Stimulated activated naive CD4-positive, alpha-beta T cell (primary cell): ENCODE measurements at places on chromosomes 3 and 15.

GRCh38 chr3:169528289-169528688 lies 135.2 kb downstream of the MECOM start:
- no peak for DNase-seq

DNA sequence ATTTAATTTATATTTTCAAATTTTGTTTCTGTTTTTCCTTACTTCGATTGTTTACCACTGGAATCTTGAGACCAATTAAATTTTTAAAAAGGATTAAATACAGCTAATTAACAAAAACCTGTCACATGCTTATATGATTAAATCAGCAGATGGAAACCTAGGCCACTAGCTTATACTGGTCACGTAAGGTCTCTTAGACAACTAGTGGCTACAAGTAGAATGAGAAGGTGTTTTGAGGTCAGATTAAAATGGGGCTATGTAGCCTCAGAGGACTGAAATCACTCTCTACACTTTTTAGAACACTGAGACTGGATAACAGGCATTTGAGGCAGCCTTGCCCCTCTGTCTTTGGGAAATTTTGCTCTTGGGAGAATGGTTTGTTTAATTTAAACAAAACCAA lies 246.5 kb upstream of the ONECUT1 start:
- DNase-seq = no peak

GRCh38 chr3:69777582-69777967 lies 38.3 kb downstream of the MITF start:
- no peak for DNase-seq

GRCh38 chr3:133884887-133885711 lies 10.6 kb downstream of the RAB6B start:
- no peak for DNase-seq

DNA sequence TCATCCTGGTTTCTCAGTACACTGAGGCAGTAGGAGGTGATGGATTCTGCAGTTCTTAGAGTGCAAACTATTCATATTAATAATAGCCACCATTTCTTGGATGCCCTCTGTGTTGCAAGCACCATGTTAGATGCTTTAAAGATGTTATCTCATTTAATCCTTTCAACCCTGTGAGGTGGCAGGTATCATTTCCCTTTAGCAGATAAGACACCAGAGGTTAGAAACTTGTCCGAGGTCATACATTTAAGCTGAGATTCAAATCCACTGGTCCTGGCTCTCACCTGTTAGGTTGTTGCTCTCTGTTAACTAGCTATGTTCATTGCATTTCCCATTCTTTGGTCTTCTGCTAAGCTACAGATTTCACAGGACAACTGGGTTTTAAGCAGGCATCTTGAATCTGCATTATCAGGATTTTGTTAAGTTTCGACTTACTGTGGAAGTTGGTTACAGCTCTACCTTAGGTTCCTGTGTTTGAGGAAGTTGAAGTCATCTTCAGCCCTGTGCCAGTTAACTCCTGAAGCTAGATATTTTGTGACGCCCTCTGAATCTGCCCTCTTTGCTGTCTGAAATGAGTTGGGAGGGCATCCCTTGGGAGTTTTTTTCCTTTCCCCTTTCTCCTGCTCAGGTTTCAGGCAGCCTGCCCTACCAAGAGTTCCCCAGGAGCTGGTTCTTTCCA lies 6.4 kb downstream of the PDE8A start:
- DNase-seq = peak; percentile 22

DNA sequence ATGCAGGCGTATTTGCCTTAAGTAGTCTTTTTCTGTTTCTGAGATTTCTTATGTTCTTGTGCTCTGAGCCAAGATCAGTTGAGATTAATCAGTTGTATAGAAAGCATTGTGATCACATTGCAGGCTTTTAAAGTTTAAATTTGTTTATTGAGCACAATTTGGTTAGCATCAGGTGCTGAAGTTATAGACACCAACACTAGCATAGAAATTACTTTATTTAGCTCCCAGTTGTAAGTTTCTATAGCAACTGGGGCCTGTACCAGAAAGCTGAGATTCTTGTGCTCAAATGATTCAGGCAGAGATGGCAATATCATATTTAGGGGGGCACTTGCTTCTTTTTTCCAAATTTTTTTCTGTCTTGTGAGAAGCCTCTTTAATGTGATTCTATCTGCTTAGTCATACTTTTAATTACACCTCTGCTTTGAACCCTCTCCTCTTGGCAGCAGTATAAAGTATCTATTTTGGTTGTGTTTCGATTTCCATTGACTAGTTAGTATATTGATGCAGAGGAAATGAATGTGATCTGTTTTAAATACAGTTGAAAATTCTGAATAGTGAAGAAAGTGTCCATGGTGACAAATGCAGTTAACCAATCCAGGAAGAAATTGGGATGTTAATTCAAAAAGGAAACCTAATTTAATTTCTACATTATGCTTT lies 241.7 kb upstream of the GBE1 start:
- no peak for DNase-seq

- DNase-seq = no peak
Observed at GRCh38 chr3:131067983-131068382, 41.3 kb downstream of the NEK11 start.

- no peak for DNase-seq
Observed at GRCh38 chr3:71978150-71978721, 193.3 kb upstream of the PROK2 start.

DNA sequence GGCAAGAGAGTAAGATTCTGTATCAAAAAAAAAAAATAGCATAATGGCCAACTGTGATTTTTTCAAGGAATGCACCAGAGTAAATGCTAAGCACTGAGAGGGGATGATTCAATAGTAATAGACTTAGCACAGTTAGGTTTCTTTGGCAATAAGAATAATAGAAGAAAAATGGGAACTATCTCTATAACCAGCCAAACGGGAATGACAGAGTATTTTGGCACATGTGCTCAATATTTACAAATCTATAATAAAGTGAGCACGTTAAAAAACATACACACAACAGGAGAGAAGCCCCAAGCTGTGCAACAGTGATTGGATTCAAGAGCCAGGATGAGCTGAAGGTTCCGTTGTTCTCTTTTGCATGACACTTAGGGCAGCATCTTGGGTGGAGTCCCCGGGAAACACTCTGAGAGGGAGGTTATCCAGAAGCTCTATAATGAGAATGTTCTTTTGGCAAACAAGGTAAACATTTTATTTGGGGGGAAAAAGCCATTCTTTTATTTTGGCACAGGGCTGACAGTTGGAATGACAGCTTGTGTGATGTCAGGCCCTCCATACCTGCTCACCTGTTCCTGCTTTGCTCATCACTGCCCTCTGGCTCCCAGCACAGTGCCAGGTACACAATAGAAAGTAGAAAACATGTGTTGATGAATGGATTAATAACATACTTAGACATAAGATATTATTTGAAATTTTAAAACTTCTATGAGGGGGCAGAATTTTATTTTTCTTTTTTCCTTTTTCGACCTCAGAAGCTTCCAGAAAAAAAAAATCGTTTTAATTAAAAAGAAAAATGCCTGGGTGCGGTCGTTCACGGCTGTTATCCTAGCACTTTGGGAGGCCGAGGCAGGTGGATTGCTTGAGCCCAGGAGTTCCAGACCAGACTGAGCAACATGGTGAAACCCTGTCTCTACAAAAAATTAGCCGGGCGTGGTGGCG lies 44.0 kb upstream of the MUC4 start:
- no peak for DNase-seq

GRCh38 chr3:1929788-1930414 lies 168.8 kb upstream of the CNTN4 start:
- no peak for DNase-seq

- DNase-seq = no peak
Observed at GRCh38 chr3:38601956-38602550, 47.4 kb downstream of the SCN5A start.

DNA sequence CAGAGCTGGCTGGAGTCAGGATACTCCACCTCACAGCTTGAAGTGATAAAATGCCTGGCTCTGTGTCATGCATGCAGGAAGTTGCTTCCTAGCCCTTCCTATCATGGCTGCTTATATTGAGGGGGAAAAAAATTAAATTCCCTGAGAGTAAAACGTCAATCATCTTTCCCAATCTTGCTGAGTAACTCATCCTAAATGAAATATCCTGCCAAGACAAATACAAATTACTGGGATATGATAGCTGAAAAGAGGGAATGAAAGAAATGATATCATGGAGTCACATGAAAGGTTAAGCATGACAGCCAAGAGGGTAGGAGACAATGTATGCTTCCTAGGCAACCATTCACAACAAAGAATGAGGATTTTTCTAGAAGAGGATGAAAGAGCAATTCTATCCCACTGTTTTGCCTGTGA lies 110.6 kb downstream of the ABI3BP start:
- no peak for DNase-seq

- no peak for DNase-seq
Observed at GRCh38 chr15:79977431-79978054, 6.5 kb upstream of the BCL2A1 start.

- no peak for DNase-seq
Observed at GRCh38 chr15:69805248-69805953, 292.3 kb downstream of the TLE3 start.

- no peak for DNase-seq
Observed at GRCh38 chr3:127762787-127763105, 59.6 kb downstream of the MGLL start.

- peak; percentile 49 for DNase-seq
Observed at GRCh38 chr15:67838789-67839332, 984 bp downstream of the RNU6-1 start.

DNA sequence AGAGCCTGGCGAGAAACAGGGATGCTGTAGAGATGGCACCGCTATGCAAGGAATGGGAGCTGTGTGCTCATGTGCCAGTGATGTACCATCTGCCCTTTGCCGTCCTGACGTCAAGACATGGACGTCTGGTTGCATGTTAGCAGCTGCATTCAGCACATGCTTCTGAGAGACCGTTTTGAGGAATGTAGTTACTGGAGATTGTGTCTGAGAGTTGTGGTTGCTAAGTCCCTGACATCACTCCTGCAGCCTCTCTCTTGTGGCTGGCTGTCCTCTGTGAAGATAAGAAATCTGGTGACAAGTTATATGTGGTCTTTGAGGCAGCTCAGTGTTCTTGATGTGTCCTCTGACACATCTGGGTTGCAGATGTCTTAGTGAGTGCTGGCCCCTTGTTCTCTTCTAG lies 165.1 kb downstream of the APBA2 start:
- DNase-seq = no peak

GRCh38 chr3:126025862-126026261 lies 56.9 kb downstream of the ROPN1B start:
- no peak for DNase-seq

- DNase-seq = no peak
Observed at GRCh38 chr3:166554023-166554422, 716.8 kb upstream of the BCHE start.
